ENCODE measurements at places on chromosomes 5 and 9. TPM values are rescaled to one million over a fixed set of nuclear protein-coding genes. Genes with fewer than 3 reads are reported as not detected.

- DNase-seq, result peak; percentile 76
These were observed 40.1 kb downstream of the PRRT1B start for GRCh38 chr9:131585375-131585774.

DNA sequence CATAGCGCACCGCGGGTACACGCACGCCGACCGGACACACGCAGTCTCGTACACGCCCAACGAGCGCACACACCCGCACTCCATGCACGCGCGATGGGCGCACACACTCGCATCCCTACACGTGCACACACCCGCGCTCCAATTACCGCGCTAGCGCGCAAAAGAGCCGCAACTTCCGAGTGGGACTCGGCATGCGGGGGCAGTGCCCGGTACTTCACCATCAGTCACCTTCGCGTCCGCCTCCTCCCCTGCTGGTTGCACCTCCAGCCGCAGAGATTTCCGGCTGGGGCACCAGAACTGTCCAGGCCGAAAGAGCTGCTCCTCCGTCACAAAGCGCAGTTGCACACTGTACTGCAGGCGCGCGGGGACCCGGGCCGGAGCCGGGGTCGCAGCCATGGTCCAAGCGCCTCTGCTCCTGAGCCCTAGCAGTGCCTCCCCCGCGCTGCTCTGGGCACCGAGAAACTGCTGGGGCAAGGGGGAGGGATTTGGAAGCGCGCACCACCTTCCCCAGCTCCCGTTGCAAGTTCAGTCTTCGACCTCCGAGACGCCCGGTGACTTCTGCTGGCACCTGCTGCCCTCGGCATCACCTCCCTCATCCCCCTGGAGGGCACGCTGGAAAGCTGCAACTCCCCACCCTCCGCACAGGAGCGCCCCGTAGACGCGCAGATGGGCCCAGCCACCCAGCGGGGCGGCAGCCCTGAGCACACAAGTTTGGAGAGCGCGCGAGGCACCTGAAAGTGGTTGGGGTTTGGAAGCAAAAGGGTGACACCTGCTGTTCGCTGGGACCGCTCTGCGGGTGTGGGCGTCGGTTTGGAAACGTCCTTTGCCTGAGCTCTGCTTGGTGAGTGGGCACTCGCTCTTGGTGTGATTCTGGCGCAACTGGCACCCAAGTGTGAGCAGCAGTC lies 337.4 kb upstream of the PUM3 start:
- DNase-seq, result peak; percentile 44

The OGN gene
- not detected for total RNA-seq

GRCh38 chr5:157778121-157778805 lies 34.8 kb downstream of the LSM11 start:
- DNase-seq, result no peak

- DNase-seq, result no peak
These were observed 262.5 kb downstream of the PSAT1 start for GRCh38 chr9:78559449-78559885.

The EEIG1 gene
- 218 TPM for total RNA-seq
